CD4-positive, alpha-beta T cell treated with Interleukin-17A for 4 hours (primary cell): ENCODE measurements at places on chromosomes 7 and 10.

GRCh38 chr10:80132299-80133139 is at the start of gene PLAC9:
TSS of gene PLAC9 (plus strand) at chr10:80132730. CDS start at chr10:80132763, 33 bp downstream.
- no peak for DNase-seq

GRCh38 chr10:129869596-129870473 is 94.2 kb downstream of the EBF3 start:
- no peak for DNase-seq

GRCh38 chr10:22932626-22933370 is 4.9 kb downstream of the ARMC3 start:
- no peak for DNase-seq

- DNase-seq = no peak
Measured at GRCh38 chr7:129907122-129907736, 45.5 kb downstream of the UBE2H start.

DNA sequence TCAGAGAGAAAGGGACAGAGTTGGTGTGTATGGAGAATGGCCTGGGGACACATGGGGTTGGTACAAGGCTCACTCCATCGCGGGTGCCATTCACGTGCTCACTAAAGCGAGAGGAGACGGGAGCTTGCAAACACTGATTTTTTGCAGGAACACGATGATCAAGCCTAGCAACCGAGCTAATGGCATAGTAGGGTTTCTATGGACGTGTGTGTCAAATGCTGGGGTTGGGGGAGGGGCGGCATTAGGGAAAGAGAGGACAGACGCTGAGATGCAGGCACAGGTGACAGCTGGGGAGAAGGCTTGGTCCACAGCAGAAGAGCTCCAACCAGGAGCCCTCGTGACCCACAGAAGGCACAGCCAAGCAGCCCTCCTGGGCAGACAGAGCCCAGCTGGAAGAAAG is 33.9 kb downstream of the RCC1L start:
- DNase-seq = no peak

DNA sequence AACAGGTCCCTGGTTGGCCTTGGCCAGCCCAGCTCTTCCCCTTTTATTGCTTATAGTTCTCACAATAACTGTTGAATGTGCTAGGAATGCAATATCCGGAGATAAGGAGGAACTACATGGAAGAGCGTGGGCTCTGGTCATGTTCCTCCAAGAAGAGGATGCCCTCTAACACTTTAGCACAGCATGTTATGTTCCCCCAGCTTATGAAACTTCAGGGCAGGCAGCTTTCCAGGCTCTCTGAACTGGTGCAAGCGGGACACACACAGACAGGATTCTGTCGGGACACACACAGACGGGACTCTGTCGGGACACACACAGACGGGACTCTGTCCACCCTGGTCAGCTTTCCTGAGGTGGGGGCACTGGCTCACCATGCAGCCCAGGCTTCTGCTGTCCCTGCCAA is 141.6 kb downstream of the PKD1L1 start:
- DNase-seq = no peak

DNA sequence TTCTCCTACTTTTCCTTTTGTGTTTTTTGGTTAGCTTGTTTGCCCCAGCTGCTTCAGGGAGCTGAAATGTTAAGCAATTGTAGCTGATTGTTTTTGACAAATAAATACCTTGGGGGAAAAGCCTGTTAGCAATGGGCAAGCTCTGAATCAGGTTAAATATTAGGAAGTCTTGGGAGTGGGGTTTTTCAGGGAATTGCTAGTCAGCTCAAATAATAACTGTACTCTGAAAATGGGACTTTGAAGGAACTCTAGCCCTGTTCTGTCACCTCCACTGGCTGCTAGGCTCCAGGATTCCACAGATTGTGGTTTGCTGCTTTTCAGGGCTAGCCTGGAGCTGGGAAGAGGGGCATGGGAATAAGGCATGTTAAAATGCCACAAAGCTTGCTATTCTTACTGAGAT is 39.5 kb downstream of the ADK start:
- no peak for DNase-seq

- no peak for DNase-seq
Measured at GRCh38 chr10:3769556-3769955, 15.5 kb downstream of the KLF6 start.

GRCh38 chr7:86961686-86962085 is 97.8 kb downstream of the ELAPOR2 start:
- no peak for DNase-seq

DNA sequence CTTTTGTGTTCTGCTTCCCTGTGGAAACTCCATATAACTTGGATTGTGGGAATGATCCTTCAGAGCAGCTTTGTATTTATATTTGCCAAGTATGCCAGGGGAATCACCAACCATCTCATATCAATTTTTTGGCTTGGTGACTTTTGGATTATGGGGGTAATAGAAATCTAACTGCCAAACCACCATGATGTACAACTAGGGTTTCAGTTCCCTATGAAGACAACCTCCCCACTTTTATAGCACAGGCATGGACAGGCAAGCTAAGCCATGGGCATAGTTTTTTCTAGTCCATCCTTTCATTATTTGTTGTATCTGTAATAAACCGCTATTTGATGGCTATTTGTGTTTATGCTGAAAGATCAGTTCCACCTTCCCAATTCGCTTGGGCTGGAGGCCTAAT is 17.7 kb downstream of the NPY start:
- DNase-seq = no peak

- DNase-seq = no peak
Measured at GRCh38 chr10:110502072-110502845, 4.6 kb downstream of the DUSP5 start.

- DNase-seq = no peak
Measured at GRCh38 chr7:148804343-148805235, 79.5 kb downstream of the EZH2 start.

DNA sequence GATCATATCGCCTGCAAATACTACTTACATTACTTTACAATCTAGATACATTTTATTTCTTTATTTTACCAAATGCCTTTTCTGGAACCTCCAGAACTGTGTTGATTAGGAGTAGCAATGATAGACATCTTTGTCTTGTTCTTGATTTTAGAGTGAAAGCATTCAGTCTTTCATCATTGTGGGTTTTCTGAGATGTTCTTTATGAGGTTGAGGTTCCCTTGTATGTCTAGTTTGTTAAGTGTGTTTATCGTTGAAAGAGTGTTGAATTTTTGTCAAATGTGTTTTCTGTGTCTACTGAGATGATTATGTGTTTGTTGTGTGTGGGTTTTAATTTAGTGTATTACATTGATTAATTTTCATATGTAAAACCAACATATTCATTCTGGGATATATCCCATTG is 17.1 kb downstream of the SEPTIN7 start:
- DNase-seq = no peak
